ENCODE measurements at places on chromosomes 6 and 20. TPM values are rescaled to one million over a fixed set of nuclear protein-coding genes. Genes with fewer than 3 reads are reported as not detected.

DNA sequence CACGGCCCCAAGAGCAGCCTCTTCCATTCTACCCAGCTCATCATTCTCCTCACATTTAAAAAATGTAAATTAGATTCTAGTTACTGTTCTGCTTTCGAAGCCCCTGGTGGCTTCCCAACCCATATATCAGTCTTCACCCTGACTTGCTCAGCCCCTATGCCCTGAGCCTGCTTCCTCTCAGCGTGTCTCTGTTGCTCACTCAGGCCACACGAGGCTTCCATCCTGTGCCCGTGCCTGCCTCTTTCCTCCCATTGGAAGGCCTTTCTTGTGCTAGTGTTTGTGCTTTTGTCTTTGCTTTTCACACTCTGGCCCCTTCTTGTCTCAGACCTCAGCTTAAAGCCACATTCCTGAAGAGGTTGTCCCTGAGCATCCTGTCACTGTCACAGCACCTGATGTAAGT is 78.1 kb downstream of the AFDN start:
- DNase-seq = no peak

DNA sequence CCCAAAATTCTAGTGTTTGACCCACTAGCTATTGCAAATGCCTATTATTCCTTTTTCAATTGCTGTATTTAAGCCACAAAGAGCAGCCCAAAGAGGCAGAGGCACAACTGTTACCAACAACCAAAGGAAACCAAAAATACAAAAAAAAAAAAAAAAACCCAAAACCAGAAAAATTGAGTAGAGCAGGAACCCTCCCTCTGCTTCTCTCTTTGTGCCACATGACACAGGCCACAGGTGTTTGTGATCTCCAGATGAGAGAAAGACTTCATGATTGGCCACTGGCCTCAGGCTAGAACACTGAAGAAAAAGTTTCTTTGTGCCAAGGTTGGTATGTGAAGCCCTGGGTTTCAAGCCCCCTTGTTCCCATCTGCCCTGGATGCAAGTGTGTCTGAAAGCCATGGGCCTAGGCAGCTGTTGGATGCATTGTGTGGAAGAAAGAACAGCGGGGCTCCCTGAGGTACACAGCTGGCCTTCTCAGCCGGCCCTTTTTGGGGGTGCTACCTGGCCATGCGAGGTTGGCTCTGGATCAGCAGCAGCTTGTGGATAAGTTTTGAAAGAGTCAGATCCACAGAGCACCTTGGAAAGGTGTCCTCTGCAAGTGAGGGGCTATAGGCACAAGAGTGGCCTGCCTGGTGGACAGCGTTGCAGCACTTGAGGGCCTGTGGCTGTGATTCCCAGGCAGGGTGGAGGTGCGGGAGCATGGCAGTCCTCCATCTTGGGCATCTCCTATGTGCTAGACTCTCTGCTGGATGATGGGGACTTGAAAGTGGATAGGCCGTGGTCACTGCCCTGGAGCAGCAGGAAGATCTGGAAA is 204.5 kb downstream of the ZDHHC14 start:
- no peak for DNase-seq

- DNase-seq = no peak
These were observed 107.7 kb downstream of the PTPRK start for GRCh38 chr6:128412680-128413079.

GRCh38 chr6:83867527-83868161 is 8.2 kb downstream of the CYB5R4 start:
- DNase-seq = no peak

- DNase-seq = no peak
These were observed 7.5 kb downstream of the LAMA5 start for GRCh38 chr20:62359491-62360121.

GRCh38 chr6:113971741-113972140 is 793 bp upstream of the HDAC2 start:
- DNase-seq = no peak

DNA sequence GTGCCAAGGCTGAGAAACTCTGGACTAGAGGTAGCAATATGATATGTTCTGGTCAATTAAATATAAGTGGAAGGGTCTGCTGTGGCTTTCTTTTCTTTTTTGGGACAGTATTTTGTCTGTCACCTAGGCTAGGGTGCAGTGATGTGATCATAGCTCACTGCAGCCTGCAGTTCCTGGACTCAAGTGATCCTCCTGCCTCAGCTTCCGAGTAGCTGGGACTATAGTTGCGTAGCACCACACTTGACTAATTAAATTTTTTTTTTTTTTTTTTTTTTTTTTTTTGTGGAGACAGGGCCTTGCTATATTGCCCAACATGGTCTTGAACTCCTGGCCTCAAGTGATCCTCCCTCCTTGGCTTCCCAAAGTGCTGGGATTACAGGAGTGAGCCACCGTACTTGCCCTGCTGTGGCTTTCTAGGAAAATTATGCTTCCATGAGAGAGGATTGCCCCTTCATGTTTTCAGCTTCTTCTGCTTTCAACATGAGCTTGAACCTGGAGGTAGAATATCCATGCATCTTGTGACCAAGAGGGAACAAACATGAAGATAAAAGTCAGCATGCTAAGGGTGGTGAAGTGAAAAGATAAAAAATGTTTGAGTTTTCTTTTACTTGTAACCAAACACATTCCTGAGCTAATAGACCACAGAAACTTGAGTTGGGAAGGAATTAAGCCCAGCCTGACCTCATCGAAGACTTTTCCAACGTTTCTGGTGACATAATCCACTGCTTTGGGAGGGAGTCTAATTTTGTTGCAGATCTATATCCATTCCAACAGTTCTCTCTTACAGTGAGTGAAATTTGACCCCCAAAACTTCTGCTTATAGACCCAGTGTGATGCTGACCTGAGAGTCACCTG is 75.1 kb downstream of the CARMIL1 start:
- DNase-seq = no peak

DNA sequence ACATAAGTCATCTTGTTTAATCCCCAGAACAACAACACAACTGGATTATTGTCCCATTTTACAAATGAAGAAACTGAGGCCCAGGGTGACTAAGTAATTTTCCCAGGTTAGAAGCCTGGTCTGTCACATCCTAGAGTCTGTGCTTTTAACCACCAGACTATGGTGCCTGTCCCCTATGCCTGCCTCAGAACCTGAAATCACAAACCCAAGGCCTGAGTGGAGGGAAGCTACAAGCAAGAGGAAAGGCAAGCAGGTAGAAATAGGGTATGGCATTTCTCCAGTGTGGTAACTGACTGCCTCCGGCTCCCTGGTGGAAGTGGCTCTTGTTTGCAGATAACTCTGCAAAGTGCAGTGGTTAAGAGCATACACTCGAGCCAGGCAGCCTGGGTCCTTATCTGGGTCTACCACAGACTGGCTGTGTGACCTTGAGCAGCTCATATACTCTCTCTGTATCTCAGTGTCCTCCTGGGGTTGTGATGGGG is 2.5 kb downstream of the TMEM63B start:
- no peak for DNase-seq

DNA sequence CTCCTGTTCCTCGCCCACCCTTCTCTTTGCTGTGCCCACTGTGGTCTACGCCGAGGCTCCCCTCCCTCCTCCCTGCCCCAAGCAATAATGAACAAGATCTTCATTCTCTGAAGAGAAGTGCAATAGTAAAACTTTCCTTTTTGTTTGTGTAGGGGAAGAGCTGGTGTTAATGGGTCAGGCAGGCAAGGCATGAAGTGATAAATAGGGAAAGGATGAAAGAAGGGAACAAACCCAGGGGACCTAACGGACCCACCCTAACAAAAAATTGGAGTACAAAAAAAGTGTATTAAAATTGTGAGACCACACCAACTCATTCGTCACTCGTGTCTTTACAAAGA is 66.9 kb downstream of the ZBTB2 start:
- DNase-seq = no peak

DNA sequence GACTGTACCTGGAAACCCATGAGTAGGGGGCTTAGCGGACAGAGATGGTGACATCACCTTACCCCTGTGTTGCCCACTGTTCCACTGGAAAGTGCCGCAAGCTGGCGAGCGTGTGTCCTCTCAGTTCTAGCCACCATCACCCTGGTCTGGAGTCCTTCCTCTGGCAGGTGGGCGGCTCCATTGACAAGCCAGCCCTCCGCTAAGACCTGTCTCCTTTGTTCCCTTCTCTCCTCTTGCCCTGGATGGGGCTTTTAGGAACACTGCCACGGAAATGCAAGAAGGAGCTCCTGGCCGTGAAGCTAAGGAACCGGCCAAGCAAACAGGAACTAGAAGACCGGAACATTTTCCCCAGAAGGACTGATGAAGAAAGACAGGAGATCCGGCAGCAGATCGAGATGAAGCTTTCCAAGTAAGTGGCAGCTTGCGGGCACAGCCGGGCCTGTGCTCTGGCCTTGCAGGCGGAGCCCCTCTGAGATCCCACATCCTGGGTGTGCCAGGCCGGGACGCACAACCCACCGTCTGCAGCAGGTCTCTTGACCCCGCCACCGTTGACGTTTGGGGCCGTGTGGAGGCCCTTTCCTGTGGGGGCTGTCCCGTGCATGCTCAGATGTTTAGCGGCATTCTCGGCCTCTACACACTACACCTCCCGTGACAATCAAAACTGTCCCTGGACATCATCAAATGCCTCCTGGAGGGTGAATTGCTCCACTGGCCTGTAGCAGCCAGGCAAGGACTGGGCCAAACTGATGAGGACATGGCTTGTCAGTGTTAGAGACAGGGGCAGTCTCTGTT is 127.5 kb downstream of the SYCP2 start:
- DNase-seq = no peak

DNA sequence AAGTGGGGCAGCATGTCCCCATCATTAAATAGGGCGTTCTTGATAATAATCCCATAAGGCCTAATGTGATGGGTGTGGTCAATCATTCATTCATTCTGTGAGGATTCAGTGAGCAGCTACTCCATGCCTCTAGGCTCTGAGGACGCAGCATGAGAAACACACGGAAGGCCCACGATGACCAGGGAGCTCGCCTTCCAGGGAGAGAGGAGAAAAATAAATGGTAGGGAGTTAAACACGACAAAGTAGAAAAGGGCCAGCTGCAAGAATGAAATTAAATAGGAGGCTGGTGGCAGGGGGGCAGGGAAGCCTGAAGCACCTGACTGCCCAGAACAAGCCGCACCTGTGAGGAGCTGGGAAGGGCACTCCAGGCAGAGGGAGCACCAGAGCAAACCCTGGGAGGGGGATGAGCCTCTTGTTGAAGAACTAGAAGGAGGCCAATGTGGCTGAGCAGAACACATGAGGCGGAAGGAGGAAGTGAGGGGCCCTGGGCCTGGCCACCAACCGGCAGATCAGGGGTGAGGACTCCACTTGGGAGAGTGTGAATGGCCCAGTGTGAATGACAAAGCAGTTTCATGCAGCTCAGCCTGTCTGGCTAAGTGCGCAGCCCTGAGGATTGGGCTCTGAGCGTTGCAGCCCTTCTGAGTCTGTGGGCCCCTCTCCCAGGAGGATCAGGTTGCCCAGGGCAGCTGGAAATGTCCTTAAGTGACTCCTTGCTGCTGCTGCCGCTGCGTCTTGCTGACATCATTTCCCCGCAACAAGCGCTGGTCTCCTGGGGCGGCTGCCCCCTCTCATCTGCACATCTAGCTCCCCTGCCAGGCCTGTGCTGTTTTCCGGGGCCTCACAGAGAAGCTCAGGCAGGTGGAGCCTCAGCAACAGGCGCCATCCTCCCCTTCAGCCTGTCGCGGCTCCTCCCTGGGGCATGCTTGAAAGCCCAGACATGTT is 99.9 kb downstream of the CDH26 start:
- DNase-seq = no peak

- no peak for DNase-seq
These were observed 44.2 kb downstream of the KCNK5 start for GRCh38 chr6:39184906-39185580.

- no peak for DNase-seq
These were observed 319.6 kb downstream of the FARS2 start for GRCh38 chr6:5580736-5581581.

GRCh38 chr20:43191143-43191542 is 1.4 kb upstream of the PTPRT start:
- DNase-seq = no peak

LAMP5 gene
- total RNA-seq = 0.34 TPM

CTAGE9 gene
- not detected for total RNA-seq

TDRD6 gene
- total RNA-seq = 13.0 TPM

MLIP gene
- total RNA-seq = 1.9 TPM
